ENCODE measurements at places on chromosomes 7 and 10.

DNA sequence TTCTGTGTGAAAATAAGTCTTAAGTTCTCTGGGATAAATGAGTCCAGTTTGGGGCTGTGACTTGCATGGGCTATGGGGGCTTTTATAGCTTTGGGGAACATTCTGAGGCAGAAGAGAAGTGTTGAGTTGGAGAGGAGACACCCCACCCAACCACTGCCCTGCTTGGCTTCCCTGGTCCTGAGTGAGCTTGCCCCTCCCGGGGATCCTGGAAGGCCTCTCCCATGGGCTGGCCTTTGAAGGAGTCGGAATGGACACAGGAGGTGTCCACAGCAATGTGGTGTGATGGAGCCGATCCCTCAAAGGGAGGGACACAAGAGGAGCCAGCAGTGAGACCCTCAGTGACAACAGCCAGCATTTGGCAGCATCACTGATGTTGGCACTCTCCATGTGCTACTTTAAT, 89.8 kb downstream of the GLRX3 start:
- no peak for DNase-seq

DNA sequence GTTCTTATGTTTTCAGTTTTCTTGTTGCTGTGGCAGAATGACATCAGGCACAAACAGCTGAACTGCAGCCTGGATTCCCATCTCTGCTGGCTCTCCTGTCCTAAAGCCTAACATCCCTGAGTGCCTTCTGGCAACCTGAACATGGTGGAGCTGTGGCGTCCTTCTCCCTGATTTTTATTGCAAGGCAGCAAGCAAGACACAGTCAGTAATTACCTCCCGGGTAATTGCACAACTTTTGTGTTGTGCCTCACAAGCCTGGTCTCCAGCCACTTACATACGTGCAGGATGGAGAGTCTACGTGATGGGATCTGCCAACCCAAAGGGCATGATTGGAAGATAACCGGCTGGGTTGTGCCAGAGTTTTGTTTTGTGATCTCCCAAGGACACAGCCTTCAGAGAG, 116.1 kb upstream of the PARD3 start:
- DNase-seq = no peak

GRCh38 chr10:267705-268104, 132.4 kb downstream of the ZMYND11 start:
- no peak for DNase-seq

DNA sequence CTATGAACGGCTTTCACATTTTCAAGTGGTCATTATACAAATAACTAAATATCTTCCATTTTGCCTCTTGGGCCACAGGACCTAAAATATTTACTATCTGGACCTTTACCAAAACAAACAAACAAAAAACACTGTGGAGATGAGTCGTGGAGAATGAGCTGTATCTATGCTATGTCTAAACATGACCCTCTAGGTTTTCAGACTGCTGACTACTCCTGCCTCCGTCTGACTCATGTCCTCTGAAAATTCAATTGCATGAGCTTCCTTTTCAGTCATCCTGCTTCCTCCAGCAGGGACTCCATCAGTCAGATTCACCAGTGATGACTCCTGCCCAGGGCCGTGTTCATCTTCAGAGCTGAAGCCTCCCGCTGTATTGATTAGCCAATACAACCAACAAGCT, 96.8 kb downstream of the COL28A1 start:
- no peak for DNase-seq

DNA sequence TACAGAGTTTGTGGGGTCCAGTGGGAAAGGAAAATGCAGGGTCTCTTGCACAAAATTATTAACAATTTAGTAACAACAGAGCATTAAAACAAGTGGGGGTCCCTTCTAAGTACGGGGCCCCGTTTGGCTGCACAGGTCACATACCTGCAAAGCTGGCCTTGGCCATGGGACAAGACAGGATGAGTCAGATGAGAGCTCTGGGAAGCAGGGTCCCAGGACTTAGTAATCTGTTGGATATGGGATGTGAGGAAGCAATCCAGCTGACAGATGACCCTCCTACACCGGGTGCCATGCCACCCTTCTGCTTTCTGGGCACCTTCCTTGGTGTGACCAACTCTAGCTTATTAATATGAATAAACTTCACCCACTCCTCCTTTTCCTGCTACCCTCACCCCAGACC, 3.2 kb upstream of the DUSP5 start:
- no peak for DNase-seq

- no peak for DNase-seq
Measured at GRCh38 chr10:86402283-86402941, 35.8 kb upstream of the GRID1 start.

DNA sequence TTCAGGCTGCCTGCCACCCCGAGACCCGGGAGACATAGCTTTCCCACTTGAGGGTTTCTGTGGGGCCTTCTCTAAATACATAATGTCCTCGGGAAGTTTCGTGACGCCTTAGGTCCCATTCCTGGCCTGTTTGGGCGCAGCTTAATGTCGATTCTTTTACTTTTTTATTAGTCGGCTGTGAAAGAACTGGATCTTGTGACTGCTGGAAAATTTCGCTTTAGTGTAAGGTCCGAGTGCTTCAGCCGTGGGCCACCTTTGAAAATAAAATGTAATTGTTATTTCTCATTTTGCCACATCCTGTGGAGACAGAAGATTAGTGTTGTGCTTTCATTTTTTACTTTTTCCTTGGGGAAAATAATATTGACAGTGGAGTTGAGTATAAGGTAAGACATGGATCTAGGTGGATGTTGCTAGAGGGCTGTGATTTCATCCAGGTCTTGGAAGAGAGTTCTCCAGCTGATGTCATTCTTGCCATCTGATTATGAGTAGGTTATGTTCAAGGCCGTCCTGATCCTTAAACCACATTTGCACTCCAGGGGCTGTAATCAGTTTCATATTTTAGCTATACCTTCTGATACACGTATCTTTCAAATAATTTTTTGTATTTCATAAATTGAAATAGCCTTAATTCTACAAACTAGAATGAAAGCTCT, 830 bp downstream of the RAB18 start:
- DNase-seq = no peak

- DNase-seq = peak; percentile 34
Measured at GRCh38 chr7:1531263-1531978, 919 bp downstream of the MAFK start.

DNA sequence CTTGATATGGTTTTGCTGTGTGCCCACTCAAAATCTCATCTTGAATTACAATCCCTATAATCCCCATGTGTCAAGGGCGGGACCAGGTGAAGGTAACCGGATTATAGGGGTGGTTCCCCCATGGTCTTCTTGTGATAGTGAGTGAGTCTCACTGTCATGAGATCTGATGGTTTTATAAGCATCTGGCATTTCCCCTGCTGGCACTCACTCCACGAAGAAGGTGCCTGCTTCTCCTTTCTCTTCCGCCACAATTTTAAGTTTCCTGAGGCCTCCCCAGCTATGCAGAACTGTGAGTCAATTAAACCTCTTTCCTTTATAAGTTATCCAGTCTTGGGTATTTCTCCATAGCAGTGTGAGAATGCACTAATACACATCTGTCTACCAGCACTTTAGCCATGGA, 109.5 kb upstream of the SDK1 start:
- no peak for DNase-seq

GRCh38 chr7:136914016-136914415, 45.6 kb downstream of the CHRM2 start:
- DNase-seq = no peak

DNA sequence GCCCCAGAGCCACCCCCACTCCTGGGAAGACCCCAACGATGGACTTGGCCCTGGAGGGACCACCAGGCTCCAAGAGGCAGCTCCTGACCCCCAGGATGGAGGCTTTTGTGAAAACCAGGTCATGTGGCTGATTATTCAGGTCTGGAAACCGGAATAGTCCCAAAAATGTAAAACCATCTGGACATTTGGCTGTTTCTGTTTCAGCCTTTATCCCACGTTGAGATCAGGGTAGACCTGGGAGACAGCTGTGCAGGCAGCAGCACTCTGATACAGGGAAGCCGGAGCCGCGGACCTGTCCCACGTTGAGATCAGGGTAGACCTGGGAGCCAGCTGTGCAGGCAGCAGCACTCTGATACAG, 7.1 kb upstream of the ADGRA1 start:
- no peak for DNase-seq

GRCh38 chr10:122267849-122268737, 3.0 kb upstream of the BTBD16 start:
- peak; percentile 25 for DNase-seq

DNA sequence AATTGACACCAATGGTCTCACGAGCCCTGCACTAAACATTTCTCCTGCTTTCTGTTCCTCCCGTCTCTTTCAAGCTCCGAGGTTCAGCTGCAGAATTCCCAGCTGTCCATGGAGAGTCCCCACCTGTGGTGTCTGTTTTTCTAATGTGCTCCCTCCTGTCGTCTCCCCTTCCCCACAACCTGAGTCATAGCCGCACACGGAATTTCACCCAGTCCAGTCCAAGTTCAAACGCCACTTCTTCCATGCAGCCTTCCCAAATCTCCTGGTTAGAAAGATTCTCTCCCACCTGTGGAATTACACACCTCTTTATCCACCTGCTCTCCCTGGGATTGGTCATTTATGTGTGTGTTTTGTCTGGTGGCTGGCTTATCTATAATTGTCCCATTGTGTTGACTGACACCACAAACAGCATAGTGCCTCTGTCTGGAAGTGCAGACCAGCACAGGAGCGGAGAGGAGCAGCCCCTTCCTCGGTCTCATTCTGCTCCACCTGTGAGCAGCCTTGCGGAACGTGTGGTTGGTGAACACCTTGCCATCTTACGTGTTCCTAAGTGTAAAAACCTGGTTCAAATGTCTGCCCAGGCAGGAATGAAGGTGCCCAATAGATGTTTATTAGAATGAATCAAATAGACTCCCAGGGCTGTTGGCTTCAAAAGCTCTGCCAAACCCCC, 3.3 kb upstream of the DIP2C start:
- DNase-seq = no peak

GRCh38 chr10:34916314-34916713, 101.2 kb upstream of the PARD3 start:
- DNase-seq = no peak

GRCh38 chr7:54345746-54346145, 196.4 kb upstream of the VSTM2A start:
- no peak for DNase-seq

GRCh38 chr10:12510501-12510941, 161.2 kb downstream of the CAMK1D start:
- no peak for DNase-seq

GRCh38 chr7:154905615-154906014, 97.3 kb downstream of the PAXIP1 start:
- DNase-seq = no peak

DNA sequence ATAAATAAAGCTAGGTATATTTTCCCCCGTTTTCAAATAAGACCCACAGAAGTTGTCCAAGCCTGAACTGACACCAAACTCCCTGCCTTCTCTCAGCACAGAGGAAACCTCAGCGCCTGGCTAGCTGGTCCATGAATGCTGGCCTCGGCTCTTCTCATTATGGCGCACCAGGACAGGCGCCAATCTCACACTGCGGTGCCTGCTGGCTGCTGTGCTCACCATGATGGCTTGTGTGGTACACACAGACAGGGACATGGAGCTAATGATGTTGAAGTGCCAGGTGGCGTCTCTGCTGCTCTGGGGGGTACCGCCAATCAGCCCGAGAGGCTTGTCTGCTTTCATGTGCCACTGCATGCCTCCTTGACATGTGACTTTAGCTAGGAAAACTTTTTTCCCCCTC, 43.2 kb upstream of the USP6NL start:
- no peak for DNase-seq

- DNase-seq = no peak
Measured at GRCh38 chr10:126500866-126501265, 112.6 kb upstream of the ADAM12 start.

DNA sequence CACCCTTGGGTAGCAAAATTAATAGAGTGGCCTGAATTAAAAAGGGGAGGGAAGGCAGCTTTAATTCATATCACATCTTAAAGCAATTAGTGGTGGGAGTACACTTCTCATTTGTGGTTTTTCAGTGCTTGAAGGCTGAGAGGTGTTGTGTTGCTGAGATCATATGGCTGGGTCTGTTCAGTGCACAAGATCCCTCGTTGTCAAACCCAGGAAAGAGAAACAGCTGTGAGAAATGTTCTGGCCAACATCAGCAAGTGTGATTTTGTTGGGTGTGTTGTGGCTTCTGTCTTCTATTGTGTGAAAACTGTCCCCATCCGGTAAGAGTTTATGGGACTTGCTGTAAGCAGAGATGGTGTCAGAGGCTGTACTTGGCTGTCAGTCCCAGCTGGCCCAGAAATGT, 197.9 kb upstream of the BMPER start:
- DNase-seq = no peak

GRCh38 chr7:12054830-12055229, 156.3 kb upstream of the TMEM106B start:
- DNase-seq = no peak

- DNase-seq = no peak
Measured at GRCh38 chr10:119252051-119252465, 44.7 kb downstream of the GRK5 start.

DNA sequence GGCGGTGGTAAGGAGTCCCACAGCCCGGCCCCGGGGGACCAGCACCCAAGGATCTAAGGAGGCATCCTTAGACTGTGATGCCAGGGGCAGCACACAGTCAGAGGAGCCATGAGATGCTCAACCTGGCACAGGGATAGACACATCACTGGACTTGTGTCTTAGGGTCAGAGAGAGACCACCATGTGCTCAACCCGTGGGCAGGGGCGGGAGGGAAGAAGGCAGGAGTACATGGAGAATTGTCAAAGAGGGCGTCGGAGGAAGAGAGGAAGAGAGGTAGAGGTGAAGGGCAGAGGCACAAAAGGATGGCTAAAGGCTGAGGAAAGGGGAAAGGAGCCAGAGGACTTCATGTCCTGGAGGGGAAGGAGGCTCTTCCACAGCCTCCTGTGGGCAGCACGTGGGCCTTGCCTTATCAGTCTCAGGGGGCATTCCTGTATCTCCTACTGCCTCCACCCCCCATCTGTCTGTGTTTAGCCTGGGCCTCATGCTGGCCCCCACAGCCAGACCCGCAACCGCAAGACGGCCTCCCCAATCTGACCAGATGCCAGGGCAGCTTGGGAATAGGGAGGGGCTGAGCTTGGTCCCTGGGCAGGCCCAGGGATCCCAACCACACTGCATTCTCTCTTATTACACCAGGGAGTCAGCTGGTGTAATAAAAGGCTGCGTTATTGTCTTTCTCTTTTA, 2.2 kb downstream of the ADCY1 start:
- DNase-seq = no peak

All from activated T-helper 9 cell treated with anti-CD3 and anti-CD28 coated beads, Interleukin-2, amount 50 U/mL, for 16 hours (primary cell).